Fibroblast of skin of left biceps (primary cell): ENCODE measurements at places on chromosomes 3 and 15.

DNA sequence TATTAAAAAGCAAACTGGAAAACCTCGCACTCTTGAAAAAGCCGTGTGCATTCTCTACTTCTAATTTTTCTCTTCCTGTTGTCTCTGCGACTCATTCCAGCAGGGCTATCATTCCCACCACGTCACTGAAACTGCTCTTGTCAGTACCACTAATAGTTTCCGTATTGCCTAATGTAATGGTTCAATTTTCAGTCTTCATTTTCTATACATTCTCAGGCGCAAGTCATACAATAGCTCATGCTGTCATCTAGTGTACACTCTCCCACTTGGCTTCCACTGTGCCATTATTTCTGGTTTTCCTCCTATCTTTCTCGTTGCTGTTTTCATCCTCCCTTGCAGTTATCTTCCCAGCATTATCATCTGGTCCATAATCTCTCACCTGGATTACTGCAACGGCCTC lies 160.2 kb downstream of the SPATA16 start:
- DNase-seq = no peak

DNA sequence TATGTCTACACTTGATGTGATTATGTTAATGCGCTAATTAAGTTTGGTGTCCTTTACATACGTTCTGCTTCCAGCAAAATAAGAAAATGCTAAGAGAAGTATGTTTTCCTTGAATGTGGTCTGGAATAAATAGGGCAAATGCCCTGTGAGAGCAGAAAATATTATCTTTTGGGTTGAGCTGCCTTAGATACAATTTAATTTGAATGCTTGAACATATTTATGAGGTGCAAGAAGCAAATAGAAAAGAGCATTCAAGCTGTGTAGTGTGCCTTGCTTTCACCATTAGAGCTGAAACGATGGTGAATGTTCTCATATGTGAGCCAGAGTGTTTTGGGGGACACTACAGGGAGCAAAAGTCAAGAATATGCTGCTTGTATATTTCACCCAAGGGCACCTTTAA lies 15.9 kb upstream of the ARNT2 start:
- no peak for DNase-seq

DNA sequence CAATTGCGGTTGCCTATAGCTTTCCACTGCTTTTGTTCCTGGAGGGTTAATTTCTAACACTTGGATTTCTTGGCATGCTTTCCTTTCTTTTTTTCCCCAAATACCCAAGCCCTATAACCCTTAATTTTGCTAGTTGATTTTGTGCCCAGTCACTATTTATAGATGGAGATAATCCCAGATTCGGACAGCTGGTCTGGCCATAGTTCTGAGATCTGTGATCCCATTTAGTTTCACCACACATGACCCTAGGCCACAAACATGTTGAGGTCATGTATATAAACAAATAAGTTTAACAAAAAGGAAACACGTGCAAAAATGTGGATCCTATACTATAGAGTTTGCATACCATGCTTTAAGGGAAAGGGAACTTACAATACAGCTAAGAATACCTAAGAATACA lies 111.4 kb downstream of the ZMAT3 start:
- no peak for DNase-seq

- DNase-seq = no peak
Observed at GRCh38 chr15:55816017-55816416, 73.1 kb upstream of the PRTG start.

DNA sequence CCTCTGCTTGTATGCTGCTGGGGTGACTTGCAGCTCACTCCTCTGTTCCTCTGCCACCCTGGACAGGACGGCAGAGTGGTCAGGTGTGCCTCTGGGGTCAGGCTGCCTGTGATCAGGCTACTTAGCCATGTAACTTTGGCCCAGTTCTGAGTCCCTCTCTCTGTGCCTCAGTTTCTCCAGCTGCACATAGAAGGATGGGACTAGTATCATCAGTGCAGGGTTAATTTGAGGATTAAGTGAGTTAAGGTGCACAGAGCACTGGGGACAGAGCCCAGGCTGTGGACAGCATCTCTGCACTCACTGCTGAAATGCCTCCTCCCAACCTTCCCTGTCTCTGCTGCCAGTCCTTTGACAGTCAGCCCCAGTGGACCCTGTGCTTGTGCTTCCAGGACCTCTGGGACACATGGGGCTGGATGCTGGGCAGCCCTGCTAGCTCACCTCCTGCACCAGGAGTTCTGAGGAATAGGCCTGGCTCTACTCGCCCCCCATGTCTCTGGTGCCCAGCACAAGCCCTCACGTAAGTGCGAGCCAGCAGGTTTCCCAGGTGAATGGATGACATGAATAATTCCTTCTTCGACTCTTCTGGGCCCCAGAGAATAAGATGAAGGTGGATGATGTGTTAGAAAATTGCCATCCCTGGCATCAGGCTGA lies 19.3 kb upstream of the PRR23E start:
- no peak for DNase-seq

DNA sequence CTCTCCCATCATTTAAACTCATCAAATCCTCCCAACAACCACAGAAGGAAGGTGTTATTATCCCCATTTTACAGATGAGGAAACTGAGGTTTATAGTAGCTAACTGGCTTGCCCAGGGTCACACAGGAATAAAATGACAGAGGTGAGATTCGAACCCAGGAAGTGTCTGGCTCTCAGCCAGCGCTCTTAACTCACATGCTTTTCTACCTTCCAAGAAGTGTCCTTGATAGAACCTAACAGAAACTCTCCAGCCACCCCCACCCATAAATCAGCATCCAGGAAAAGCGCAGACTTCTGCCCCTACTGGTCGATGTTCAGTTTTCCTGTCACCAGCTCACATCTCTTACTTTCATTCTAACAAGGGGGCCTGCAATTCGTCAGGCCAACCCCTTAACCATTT lies 51.7 kb downstream of the SPATA12 start:
- no peak for DNase-seq

- DNase-seq = no peak
Observed at GRCh38 chr3:123084738-123085237, 18.0 kb downstream of the PDIA5 start.

GRCh38 chr15:78311292-78311691 lies 11.9 kb upstream of the SKIC8 start:
- DNase-seq = no peak

DNA sequence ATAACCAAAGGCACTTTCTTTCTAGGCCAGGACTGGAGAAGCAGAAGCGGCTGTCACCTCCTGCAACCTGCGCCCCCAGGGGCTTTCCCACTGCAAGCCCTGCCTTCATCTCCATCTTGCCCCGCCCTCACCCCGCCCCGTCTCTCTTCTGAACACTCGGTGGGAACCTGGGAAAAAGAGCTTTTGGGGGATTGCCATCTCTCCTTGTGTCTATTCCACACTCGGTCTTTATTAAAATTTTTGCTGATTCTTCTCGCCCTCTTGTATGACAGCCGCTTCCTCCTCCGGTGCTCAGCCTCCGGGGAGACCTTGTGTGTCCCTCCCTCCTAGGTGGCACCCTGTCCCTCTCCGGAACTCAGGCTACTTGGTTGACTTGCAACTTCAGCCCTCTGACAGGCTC lies 41.9 kb upstream of the SPESP1 start:
- no peak for DNase-seq

DNA sequence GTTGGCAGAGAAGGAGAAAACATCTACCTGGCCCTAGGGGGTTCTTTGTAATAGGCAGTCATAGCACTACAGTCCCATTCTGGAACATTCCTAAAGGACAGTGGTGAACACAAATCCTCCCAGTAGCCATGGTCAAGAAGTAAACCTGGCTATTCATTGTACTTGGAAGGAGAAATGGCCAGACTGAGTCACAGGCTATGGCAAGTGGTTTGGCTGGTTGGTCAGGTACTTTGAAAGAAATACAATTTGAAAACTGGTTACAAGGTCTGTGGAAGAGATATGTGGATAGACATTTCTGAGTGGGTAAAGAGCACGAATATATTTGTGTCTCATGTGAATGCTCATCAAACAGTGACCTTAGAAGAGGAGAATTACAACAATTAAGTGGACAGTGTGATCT lies 33.0 kb upstream of the FAN1 start:
- DNase-seq = no peak
